AML-193 (cell line): ENCODE measurements at places on chromosomes 6 and 20.

DNA sequence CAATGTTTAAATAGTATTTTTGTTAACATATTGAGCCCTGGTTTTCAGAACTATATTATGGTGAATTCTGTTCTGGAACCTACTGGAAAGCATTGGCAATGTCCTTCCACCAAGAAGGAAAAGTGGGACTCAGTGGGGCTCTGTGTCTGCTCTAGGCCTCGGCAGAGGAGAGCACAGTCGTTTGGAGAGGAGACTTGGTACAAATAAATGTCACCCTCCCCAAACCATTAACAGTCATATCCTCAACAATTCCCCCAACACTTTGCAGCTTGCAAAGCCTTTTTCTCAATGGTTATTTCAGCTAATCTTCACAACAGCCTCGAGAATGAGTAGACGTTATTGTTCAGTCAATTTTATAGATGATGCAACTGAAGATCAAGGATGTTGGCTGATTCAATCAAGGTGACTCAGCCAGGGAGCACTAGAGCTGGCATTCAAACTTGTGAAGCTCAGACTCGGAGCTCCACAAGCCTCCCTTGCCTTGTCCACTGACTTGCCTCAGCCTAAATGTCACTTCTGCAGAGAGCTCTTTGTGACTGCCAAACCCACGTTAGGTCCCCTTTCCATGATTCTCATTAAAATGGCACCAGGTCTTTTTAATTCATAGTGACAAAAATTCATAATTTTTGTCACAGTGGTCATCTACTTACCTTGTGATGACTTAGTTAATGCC is 60.6 kb downstream of the TOX2 start:
- no peak for DNase-seq

- no peak for DNase-seq
Observed at GRCh38 chr6:154615483-154616025, 105.1 kb upstream of the CNKSR3 start.

DNA sequence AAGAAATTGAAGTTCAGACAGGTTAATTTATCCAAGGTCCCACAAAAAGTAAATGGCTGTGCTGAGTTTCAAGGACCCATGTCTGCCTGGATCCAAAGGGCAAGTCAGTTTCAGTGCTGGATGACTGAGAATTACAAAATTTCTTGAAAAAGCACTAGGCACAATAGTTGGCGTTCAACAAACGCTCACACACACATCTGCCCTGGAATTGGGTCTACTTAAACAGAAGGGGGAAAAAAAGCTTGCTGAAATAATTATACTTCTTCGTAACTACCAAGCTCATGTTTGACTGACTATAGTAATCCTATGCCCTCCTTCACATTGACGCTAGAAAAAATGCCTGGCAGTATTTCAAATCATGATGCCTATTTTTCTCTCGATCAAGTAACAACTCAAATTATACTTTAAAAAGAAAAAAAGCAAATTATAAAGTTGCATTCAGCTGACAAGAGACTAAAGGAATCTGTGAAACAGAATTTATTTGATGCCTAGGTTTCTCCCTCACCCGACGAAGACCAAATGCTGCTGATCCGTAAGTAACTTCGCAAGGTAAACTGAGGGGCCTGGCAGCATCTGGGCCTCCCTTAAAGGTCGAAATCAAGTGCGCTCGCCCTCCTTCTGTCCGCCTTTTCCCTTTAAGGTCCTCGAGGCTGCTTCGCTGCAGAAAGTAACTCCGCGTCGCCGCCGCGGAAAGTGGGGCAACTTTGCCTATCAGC is 650 bp upstream of the CD2AP start:
- no peak for DNase-seq

GRCh38 chr20:4942331-4942730 is 59.0 kb downstream of the SLC23A2 start:
- no peak for DNase-seq

- DNase-seq: peak; percentile 75
Observed at GRCh38 chr6:31396422-31397152, 6.8 kb upstream of the MICA start.

DNA sequence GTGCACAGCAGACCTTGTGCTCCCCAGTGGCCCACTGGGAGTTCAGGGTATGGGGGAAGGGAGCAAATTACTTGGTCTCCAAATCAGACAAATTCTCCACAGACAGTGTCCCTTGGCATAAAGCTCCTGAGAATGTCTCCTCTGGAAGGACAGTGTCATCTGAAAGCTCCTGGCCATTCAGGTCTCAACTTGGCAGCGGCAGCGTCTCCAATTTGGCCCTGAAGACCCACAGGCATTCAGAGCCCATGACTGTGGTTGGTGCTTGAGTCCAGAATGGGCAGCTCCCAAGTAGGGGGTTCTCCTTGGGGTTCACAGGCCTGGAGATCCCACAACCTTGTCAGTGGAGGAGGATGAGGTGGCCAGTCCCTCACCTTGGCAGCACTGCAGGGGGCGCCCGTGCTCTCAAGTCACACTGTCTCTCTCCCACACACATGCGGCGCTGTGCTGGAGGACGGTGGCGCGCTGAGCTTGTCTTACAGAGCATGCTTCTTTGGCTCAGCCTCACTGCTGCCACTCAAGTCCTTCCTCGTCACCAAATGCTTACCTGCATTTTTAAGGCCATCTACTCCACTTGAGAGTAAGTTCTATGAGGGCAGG is 20.7 kb downstream of the DYNLRB1 start:
- DNase-seq: no peak

DNA sequence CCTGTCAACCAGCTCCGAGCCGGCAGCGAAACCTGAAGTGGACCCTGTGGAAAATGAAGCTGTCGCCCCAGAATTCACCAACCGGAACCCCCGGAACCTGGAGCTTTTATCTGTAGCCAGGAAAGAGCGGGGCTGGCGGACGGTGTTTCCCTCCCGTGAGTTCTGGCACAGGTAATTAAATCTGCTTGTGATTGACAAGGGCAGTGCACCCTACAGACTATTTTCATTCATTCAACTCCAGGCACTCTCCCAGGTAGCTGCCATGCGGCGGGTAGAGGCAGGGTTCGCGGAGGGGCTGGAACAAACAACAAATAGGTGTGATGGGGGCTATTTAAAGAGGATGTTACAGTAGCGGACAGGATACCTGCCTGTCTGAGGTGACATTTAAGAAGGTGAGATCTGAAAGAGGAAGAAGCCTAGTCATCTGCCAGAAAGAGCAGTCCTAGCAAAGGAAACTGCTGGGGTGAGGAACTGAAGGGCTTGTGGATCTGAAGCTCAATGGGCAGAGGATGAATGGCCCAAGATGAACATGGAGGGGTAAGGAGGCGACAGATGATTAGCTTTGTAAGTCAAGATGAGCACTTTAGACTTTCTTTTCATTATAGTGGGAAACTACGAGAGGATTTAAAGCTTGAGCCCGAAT is 810 bp downstream of the MRPL18 start:
- peak; percentile 31 for DNase-seq

DNA sequence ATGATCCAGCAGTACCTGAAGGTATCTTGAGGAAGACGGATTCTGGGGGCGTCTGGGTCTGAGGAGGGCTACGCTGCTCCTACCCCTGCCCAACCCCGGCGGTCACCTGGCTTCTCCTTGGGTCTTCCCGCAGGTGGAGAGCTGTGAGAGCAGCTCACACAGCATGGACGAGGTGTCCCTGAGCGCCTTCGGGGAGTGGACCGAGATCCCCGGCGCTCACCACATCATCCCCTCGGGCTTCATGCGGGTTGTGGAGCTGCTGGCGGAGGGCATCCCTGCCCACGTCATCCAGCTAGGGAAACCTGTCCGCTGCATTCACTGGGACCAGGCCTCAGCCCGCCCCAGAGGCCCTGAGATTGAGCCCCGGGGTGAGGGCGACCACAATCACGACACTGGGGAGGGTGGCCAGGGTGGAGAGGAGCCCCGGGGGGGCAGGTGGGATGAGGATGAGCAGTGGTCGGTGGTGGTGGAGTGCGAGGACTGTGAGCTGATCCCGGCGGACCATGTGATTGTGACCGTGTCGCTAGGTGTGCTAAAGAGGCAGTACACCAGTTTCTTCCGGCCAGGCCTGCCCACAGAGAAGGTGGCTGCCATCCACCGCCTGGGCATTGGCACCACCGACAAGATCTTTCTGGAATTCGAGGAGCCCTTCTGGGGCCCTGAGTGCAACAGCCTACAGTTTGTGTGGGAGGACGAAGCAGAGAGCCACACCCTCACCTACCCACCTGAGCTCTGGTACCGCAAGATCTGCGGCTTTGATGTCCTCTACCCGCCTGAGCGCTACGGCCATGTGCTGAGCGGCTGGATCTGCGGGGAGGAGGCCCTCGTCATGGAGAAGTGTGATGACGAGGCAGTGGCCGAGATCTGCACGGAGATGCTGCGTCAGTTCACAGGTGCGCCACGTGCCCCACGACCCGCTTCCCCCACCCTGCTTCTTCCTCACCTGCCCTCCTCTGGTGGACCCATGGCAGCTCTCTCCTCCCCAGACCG is 166.9 kb upstream of the RNF24 start:
- DNase-seq: no peak
